MM.1S (cell line): ENCODE measurements at places on chromosomes 3 and 15.

DNA sequence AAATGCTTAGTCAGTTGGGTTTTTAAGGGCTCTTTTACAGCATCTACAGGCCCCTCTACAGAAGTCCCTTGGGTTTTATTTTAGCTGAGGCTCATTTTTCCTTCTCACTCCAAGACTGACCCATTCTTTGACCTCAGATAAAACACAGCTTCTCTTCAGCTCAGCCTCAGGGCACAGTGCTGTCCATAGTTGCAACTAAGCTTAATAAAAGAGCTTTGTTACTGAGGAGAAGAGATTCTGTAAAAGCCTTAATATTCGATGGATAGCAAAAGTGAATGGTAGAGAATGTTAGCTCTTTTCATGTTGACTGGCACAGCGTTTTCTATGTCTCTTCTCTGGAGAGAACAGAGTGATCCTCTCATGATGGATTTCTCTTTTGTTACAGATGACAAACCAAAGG, 277.9 kb downstream of the BBX start:
- no peak for DNase-seq
- no peaks in the 10 kb centered on the region for H3K36me3 ChIP-seq
- H3K27ac ChIP-seq: no peak overlapping the region
- H3K27me3 ChIP-seq: no peaks in the 10 kb centered on the region
- H3K4me1 ChIP-seq: no peaks in the 10 kb centered on the region
- no peak overlapping the region for H3K4me3 ChIP-seq

GRCh38 chr3:7651274-7651673, 790.4 kb downstream of the GRM7 start:
- no peaks in the 10 kb centered on the region for H3K4me1 ChIP-seq
- no peak overlapping the region for H3K4me3 ChIP-seq
- no peak overlapping the region for H3K27ac ChIP-seq
- no peaks in the 10 kb centered on the region for H3K27me3 ChIP-seq
- no peak for DNase-seq

- no peak for DNase-seq
- no peak overlapping the region for H3K27ac ChIP-seq
- no peaks in the 10 kb centered on the region for H3K4me1 ChIP-seq
- H3K27me3 ChIP-seq: no peaks in the 10 kb centered on the region
- no peak overlapping the region for H3K4me3 ChIP-seq
- no peaks in the 10 kb centered on the region for H3K36me3 ChIP-seq
Measured at GRCh38 chr15:39438799-39439592, 141.9 kb upstream of the THBS1 start.

DNA sequence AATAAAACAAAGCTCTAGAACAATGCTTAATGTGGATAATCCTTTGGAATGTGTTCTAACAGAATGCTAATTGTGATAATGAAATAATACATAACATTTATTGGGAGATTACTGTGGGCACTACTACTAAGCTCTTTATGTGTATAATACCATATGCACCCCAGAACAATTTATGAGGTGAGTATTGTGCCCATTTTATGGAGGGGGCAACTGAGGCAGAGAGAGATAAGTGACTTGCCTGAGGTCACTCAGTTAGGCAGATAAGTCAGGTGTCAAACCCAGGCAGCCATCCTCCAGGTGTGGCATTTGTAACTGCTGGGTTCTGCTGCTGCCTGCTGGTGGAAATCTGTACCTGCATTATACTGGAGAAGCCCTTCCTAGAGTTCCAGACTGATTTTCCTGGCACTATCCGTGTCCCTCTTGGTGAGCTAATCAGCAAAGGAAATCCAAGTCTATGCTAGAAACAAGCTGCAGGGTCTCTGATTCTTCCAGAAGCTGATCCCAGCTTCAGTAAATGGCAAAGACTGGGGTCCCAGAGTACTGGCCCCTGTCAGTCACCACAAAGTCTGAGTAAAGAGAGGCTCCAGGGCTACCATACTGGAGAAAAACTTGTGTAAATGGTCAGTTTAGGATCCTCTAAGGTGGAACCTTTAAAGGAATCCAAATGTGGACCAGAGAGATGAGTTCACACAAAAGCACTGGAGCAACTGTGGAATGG, 22.6 kb upstream of the RBP1 start:
- H3K27ac ChIP-seq: no peak overlapping the region
- no peaks in the 10 kb centered on the region for H3K4me1 ChIP-seq
- no peak overlapping the region for H3K4me3 ChIP-seq
- no peaks in the 10 kb centered on the region for H3K36me3 ChIP-seq

- no peak overlapping the region for H3K4me3 ChIP-seq
- no peaks in the 10 kb centered on the region for H3K4me1 ChIP-seq
- H3K27me3 ChIP-seq: no peaks in the 10 kb centered on the region; the same call in 1 of the 2 replicates
- no peaks in the 10 kb centered on the region for H3K36me3 ChIP-seq
Measured at GRCh38 chr15:66619152-66619903, 53.5 kb upstream of the LCTL start.
